Muscle of leg (tissue), 16 donors: ENCODE measurements at places on chromosomes 2 and 18. TPM values are rescaled to one million over a fixed set of nuclear protein-coding genes. Genes with fewer than 3 reads are reported as not detected.

GRCh38 chr18:49725809-49726674, 87.3 kb downstream of the ACAA2 start:
- peak; percentile 95 for DNase-seq

DNA sequence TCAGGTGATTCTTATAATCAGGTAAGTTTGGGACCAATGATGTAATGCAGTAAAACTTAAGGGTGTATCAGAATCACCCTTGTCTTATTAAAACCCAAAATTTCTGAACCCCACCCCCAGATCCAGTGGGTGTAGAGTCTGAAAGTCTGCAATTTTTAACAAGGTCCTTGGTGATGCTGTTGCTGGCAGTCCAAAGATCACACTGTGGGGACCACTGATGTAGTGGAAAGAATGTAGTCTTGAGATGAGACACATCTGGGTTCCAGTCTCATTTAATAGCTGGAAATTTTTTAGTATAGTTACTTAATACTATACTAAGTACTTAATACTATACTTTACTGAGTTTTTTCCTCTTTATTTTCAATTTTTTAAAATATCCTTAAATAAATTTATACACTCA, 258.4 kb downstream of the PLCL1 start:
- peak; percentile 17 for DNase-seq

- no peak for DNase-seq
Observed at GRCh38 chr2:15348636-15349035, 212.5 kb downstream of the NBAS start.

- no peak for DNase-seq
Observed at GRCh38 chr18:35514752-35515459, 17.1 kb upstream of the INO80C start.

GRCh38 chr2:68292108-68292710, 27.5 kb downstream of the CNRIP1 start:
- DNase-seq: no peak

The MC5R gene
- 2.9 TPM for total RNA-seq

GRCh38 chr2:38261569-38262068, 115.5 kb downstream of the ATL2 start:
- no peak for DNase-seq

GRCh38 chr2:73246850-73247249, 12.7 kb downstream of the CCT7 start:
- DNase-seq: no peak

GRCh38 chr2:113252047-113252590, 26.6 kb downstream of the PAX8 start:
- peak; percentile 58 for DNase-seq

DNA sequence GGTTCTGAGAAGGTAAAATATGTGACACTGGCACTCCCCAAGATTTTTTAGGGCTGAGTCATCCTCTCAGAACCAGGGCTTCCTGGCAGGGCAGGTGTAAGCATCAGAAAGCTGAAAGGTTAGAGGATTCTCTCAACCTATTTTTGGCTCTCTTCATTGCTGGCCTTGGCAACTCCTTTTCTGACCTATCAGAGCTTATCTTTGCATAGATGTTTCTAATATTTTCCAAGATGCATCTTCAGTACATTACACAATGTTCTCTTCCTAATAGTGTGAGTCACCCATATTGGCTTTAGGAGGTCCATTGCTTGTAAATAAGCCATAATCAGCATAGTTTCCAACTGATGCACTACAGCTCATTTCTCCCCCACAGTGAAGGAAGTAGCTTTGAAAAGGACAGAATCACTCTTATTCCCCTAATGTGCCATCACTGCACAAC, 2008.4 kb upstream of the PIK3C3 start:
- DNase-seq: peak; percentile 73

GRCh38 chr2:180003559-180003958, 3.5 kb downstream of the CWC22 start:
- DNase-seq: no peak

DNA sequence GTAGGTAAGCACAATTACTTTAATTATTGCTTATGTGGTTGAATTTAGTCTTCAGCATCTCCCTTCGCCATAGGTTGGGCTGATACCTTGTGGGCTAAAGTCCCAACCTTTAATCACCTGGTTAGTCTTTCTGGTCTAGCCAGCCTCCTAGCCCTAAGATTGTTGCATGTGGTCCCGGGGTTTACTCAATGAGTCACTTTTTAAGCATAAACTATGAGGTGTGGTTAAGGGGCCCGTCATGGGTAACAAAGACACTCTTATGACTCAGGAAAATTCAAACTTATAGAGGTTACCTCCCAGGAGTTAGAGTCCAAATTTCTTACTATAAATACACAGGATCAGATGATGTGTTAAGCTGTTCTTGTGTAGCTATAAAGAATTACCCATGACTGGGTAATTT, 841.6 kb downstream of the TRIB2 start:
- DNase-seq: no peak

GRCh38 chr2:27485496-27485895, 4.0 kb downstream of the IFT172 start:
- no peak for DNase-seq

GRCh38 chr18:21489119-21489750, 111.3 kb downstream of the ESCO1 start:
- peak; percentile 61 for DNase-seq

GRCh38 chr2:110910423-110910822, 178.1 kb downstream of the ACOXL start:
- DNase-seq: no peak

DNA sequence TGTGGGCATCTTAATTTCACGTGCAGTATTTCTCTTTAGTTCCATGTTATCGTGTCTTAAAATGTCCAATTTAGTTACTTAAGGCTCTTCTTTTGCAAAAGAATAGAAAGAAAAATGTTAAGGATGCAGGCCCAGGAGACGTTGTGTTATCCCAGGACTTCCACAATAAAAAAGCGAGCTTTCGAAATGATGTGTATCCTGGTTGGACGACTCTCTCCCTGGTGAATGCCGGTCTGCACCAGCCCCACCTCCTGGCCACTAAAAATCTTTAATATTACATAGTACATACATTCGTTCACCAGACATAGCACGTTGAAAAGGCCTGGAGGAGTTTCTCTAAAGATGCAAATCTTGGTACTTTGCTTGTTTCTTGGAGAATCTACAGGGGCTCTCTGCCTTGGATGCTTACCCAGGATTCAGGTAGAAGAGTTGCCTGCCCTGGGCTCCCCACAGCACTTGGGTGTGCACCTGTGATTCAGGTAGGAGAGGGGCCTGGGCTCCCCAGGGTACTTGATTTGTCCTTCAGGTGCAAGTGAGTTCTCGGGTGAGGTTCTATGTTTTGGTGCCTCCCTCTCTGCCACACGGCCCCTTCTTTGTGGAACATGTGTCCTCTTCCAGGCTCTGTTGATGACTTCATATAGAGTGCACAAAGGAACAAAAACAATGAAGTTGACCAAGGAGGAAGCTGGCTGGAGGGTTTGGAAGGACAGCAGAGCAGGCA, 26.6 kb downstream of the TWIST2 start:
- peak; percentile 73 for DNase-seq

- no peak for DNase-seq
Observed at GRCh38 chr2:79788952-79789651, 276.3 kb downstream of the CTNNA2 start.

DNA sequence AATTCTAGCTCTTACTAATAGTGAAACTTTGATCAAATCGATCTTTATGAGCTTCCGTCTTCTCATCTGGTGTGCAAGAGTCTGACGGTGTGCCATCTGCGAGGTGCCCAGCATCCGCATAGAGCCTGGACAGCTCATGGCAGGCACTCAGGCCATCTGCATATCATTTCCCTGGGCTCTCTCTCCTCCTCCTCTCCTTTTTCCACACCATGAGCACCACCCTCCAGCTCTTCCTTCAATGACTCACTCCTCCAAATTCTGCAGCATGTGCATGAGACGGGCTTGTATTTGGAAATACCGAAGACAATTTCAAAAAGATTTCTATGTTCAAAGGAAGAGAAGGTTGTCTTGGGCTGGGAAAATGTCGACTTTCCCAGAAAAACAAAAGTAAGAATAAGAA, 161.1 kb downstream of the CCBE1 start:
- no peak for DNase-seq

DNA sequence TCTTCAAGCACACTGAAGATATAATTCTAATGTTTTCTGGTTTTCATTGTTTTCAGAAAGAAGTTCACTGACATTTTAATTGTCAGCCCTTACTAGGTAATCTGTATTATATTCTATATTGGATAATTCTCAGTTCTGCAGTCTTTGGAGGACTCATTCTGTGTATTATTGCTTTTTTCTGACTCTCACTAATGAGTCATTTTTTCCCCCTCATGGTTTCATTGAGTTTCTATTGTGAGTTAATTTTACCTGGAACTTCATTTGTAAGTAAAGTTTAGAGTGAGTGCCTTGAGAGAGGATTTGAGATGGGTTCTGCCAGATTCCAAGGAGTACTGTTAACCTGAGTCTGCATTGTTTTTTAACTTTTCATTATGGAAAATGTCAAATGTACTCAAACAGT, 90.4 kb upstream of the LYPD1 start:
- DNase-seq: no peak

The REG1B gene
- total RNA-seq: not detected

- DNase-seq: no peak
Observed at GRCh38 chr2:9968553-9969497, 17.3 kb downstream of the GRHL1 start.

The REG3G gene
- total RNA-seq: not detected

The CPO gene
- total RNA-seq: 0.13 TPM

DNA sequence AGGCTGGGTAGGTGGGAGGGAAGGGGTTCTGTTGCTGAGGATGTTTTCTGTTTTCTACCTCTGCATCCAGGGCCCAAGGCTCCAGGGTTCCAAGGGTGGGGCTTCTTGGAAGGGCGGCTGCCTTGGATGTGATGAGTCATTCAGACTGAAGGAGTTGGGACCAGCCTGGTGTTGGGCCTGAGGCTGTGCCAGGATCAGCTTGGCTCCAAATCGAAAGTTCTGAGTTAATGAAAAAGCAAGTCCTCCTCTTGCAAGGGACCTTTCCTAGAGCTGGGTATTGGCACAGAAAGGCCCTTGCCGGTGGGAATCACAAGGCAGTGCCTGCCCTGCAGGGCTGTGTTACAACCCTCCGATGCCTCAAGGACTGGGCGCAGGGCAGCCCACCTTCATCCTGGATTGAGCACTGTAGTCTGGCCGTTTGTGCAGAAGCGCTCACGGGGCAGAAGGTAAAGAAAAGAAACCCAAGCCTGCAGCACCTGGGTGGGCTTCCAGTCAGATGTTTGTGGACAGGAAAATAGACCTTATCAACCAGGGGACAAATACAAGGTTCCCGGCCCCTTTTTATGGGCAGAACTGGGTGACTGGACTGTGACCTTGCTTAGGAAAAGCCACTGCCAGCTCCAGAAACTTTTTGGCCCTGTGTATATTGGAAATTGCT, 52.5 kb upstream of the MCFD2 start:
- DNase-seq: peak; percentile 64

GRCh38 chr2:213789940-213790339, 505.7 kb downstream of the SPAG16 start:
- no peak for DNase-seq

The MROH2A gene
- not detected for total RNA-seq

The SERPINB2 gene
- 0.27 TPM for total RNA-seq

The TMEM247 gene
- total RNA-seq: not detected

- DNase-seq: no peak
Observed at GRCh38 chr2:202555356-202555755, 79.4 kb upstream of the FAM117B start.

- DNase-seq: no peak
Observed at GRCh38 chr2:74333896-74334586, 9.2 kb downstream of the SLC4A5 start.

GRCh38 chr2:46367286-46367685, 70.1 kb downstream of the EPAS1 start:
- no peak for DNase-seq

GRCh38 chr2:10217489-10218435, 84.9 kb upstream of the HPCAL1 start:
- no peak for DNase-seq

The C2orf49 gene
- 14.9 TPM for total RNA-seq

GRCh38 chr2:153386481-153386897, 92.1 kb downstream of the RPRM start:
- no peak for DNase-seq

GRCh38 chr2:111048856-111049768, 71.6 kb upstream of the BCL2L11 start:
- no peak for DNase-seq

GRCh38 chr18:14940735-14941134, 192.8 kb downstream of the ANKRD30B start:
- no peak for DNase-seq

GRCh38 chr2:216658757-216659156, 25.5 kb downstream of the IGFBP2 start:
- no peak for DNase-seq
